ENCODE measurements at places on chromosomes 16 and 17. TPM values are rescaled to one million over a fixed set of nuclear protein-coding genes. Genes with fewer than 3 reads are reported as not detected.

- no peak overlapping the region for H3K27ac ChIP-seq
- no peaks in the 10 kb centered on the region for H3K27me3 ChIP-seq
- no peaks in the 10 kb centered on the region for H3K36me3 ChIP-seq
- DNase-seq: no peak
- H3K4me3 ChIP-seq: no peak overlapping the region
These were observed 29.2 kb downstream of the TBX4 start for GRCh38 chr17:61481421-61481820.

DNA sequence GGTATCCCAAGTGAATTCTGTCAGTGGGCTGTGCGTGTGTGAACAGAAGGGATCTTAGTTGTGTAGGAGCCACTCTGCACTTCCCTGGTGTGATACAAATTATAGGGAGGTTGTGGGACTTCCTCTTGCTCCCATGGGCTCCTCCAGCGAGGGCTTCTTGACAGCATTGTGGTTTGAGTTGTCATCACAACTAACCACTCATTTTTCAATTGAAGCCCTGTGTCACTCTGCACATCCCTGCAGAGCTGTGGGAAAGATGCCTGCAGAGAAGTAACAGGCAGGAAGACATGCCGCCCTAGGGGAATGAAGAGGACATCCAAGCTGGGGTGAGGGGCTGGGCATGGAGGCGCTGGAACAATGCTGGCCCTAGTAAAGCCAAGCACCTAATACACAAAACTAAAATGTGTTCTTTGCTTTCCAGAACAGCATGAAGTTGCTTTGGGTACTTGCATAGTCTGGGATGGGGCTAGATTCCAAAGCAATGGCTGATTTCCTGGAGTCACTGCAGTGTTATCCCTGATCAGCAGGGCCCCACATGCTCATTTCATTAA is 692.5 kb downstream of the TOX3 start:
- H3K4me3 ChIP-seq: no peak overlapping the region
- no peaks in the 10 kb centered on the region for H3K27me3 ChIP-seq
- H3K27ac ChIP-seq: no peak overlapping the region
- DNase-seq: no peak
- H3K36me3 ChIP-seq: no peaks in the 10 kb centered on the region

The SLC35G6 gene
- not detected for total RNA-seq

The EPX gene
- not detected for total RNA-seq

GRCh38 chr17:56740481-56740880 is 93.2 kb downstream of the C17orf67 start:
- no peaks in the 10 kb centered on the region for H3K36me3 ChIP-seq
- peaks cover 30% of the 10 kb centered on the region for H3K27me3 ChIP-seq
